A549 (cell line): ENCODE measurements at places on chromosomes 3 and 15.

DNA sequence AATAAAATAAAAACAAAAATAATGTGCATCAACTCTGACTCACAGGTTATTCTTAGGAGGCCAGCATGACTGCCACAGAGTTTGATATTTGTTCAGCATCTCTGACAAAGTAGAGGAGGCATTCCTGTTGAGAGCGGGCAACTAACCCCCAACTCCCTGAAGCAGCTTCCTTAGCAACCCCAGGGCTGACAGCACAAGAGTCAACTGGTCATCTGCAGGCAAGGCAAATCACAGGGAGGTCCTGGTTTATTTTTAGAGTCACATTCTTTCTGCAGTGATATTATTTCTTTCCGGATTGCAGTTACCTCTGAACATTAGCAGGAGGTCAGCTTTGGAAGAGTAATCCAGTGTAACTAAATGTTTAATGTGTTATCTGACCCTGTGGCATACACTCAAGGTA is 273.0 kb downstream of the PLCL2 start:
- no peak for DNase-seq

DNA sequence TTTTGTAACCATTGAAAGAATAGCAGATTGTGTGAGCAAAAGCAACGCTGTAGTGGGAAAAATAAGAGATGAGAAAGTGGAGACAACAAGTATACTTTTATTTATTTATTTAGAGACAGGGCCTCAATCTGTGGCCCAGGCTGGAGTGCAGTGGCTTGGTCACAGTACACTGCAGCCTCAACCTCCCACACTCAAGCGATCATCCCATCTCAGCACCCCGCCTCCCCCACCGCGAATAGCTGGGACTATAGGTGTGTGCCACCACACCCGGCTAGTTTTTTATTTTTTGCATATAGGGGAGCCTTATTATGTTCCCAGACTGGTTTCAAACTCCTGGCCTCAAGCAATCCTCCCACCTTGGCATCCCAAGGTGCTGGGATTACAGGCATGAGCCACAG is 1.6 kb upstream of the GLCE start:
- DNase-seq: no peak

- no peak for DNase-seq
Measured at GRCh38 chr15:63203451-63204090, 14.2 kb downstream of the RAB8B start.

DNA sequence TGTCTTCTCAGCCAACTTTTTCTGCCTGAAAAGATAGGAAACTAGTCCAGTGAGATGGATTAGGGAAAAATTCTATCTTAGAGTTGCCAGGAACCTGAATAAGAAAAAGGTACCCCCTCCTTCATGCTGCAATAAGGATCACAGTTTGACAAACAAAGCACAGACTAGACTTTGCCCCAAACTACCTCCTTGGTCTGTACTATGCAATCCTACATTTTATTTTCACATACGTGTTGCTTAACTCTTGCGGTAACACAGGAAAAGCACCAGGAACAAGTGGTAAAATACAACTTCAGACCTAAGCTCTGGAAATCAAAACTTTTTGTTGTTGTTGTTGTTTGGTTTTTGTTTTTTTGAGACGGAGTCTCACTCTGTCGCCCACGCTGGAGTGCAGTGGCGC is 11.3 kb upstream of the IL12A start:
- DNase-seq: no peak

GRCh38 chr15:78875107-78875914 is 2.6 kb downstream of the MORF4L1 start:
- DNase-seq: no peak

DNA sequence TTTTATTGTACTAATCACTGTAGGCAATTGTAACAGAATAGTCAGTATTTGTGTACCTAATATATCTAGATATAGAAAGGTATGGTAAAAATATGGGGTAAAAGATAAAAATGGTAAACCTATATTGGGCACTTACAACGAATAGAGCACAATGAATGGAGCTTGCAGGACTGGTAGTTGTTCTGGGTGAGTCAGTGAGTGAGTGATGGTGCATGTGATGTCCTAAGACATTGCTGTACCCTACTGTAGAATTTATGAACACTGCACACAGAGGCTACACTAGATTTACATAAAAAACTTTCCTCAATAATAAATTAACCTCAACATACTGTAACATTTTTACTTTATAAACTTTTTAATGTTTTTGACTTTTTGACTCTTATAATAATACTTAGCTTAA is 274.3 kb upstream of the PPP2R3A start:
- DNase-seq: no peak
